Effector CD8-positive, alpha-beta T cell (primary cell): ENCODE measurements at places on chromosomes 7 and 10.

DNA sequence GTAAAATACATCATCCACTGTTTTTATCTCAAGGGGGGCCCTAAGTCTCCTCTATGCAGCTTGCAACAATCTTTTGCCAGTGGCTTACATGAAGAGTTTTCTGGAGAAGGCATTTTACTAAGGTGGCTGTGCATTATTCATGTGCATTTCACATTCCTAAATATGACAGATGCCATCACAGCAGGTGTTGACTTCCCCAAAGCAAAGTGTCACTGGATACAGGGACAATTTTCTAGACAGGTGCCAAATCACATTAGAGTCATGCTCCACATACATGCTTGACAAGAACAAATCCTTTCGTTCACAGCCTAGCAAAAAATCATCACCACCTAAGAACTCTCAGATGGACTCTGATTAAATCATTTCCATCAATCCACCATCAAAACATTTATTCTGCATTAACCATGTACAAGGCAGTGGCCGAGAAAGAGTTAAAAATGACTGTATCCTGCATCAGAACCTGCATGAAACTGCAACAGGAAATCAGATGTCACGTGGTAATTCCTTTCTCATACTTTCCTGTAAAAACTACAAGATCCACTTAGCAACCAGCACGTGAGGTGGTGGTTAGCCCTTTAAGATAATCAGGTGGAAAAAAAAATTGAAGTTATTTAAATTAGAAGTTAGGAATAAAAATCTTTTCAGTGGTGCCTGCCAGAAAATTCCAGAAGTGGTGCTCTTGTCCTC, 88.2 kb upstream of the AFAP1L2 start:
- DNase-seq = no peak

- DNase-seq = no peak
Measured at GRCh38 chr10:29877793-29878491, 181.4 kb downstream of the JCAD start.

DNA sequence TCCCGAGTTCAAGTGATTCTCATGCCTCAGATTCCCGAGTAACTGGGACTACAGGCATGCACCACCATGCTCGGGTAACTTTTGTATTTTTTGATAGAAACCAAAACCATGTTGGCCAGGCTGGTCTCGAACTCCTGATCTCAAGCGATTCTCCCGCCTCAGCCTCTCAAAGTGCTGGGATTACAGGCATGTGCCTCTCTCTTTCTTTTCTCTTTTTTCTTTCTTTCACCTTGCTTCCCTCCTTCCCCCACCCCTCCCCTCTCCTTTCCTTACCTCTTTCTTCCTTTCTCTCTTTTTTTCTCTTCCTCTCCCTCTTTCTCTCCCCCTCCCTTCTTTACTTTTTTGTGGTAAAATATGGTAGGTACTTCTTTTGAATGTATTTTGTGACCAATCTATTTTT, 62.2 kb downstream of the ANKRD61 start:
- DNase-seq = no peak

DNA sequence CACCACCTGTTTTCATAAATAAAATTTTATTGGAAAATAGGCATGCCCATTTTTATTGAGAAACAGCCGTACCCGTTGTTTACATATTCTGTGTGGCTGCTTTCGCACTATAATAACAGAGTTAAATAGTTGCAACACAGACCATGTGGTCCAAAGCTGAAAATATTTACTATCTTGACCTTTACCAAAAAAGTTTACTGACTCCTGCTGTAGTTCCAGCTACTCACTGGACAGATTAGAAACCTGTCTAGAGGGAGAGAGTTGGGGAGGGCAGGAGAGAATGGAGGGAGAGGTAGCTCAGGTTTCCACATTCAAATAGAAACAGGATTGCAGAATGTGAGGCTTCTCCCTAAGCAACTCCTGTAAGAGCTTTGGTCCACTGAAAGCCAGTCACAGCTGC, 55.1 kb upstream of the GLCCI1 start:
- DNase-seq = no peak

DNA sequence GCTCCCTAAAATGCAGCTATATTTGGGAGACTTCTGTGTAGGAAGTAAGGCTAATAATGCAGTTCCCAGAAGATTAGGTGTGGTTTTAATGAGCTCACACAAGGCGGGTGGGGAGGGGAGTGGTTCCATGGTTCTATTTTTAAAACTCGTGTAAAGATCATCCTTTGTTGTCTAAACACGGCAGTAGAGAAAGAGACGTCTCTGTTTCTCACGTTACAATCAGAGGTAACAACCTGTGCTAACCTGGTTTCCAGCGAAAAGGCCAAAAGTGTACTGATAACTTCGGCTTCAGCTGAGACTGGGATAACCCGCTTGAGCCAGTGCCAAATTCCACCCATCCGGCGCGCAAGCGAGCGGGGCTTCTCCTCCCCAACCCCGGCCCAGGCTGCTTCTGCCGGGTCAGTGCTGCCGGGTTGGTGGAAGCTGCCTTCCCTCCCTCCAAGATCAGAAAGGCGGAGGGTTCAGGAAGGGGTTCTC, 2.5 kb upstream of the MAP3K8 start:
- DNase-seq = no peak

GRCh38 chr7:105600720-105601550, 19.6 kb upstream of the EFCAB10 start:
- DNase-seq = no peak

DNA sequence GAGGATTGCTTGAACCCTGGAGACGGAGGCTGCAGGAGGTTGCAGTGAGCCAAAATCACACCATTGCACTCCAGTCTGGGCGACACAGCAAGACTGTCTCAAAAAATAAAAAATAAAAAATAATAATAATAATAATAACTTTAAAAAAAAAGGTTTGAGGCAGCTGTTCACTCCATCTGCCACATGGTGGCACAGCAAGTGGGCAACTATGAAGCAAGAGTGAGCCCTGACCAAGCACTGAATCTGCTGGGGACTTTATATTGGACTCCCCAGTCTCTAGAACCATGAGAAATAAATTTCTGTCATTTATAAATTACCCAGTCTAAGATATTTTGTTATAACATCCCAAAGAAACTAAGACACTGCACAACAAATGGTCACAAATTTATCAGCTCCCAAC, 14.6 kb upstream of the BRI3 start:
- no peak for DNase-seq

DNA sequence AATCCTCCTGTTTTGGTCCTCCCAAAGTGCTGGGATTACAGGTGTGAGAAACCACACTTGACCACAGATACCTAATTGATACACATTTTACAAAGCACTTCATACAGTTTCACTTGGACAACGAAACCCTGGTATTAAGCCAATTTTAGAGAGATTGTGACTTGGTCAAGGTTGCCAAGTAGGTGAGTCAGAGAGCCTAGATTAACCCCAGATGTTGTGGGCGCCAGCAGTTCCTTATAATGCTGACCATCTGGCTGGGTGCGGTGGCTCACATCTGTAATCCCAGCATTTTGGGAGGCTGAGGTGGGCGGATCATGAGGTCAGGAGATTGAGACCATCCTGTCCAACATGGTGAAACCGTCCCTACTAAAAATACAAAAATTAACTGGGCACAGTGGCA, 4.9 kb upstream of the PHKG1 start:
- no peak for DNase-seq

- no peak for DNase-seq
Measured at GRCh38 chr10:103481974-103482531, 3.0 kb upstream of the CALHM3 start.

GRCh38 chr7:90512821-90513254, 43.4 kb downstream of the PTTG1IP2 start:
- DNase-seq = no peak

DNA sequence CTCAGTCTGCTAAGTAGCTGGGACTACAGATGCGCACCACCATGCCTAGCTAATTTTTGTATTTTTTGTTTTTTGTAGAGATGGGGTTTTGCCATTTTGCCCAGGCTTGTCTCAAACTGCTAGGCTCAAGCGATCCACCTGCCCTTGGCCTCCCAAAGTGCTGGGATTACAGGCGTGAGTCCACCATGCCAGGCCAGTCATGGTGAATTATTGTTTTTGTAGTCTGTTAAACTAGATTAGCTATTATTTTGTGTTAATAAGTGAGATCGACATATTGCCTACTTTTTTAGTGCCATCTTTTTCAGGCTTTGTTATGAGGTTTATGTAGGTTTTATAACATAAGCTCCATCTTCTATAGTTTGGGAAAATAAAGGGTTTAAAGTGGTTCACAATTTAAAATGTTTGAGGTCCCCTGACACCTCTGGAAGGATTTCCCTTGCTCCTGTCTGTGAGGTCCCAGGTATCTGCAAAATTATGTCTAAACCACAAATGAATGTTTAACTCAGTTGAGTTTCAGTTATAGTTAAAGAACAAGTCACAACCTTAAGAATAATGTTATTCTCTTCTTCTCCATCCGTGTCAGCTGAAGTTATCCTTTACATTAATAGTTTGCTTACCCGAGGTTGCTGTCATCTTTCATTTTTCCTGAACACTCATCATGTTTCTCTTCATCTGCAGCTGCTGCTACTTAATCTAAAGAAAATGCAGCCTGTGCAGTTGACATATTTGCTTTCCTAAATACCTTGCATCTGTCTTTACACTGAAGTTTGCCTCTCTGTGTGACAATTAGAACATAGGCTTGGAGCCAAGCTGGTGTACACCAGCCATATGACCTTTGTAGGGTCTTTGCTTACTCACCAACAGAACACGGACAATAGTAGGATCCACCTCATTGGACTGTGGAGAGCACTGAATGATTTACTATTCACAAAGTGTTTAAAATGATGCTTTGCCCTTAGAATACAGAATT, 8.9 kb upstream of the VSTM4 start:
- DNase-seq = no peak

- DNase-seq = no peak
Measured at GRCh38 chr10:96606946-96607345, 20.1 kb upstream of the TM9SF3 start.

- DNase-seq = no peak
Measured at GRCh38 chr7:22005151-22005550, 59.5 kb upstream of the CDCA7L start.

DNA sequence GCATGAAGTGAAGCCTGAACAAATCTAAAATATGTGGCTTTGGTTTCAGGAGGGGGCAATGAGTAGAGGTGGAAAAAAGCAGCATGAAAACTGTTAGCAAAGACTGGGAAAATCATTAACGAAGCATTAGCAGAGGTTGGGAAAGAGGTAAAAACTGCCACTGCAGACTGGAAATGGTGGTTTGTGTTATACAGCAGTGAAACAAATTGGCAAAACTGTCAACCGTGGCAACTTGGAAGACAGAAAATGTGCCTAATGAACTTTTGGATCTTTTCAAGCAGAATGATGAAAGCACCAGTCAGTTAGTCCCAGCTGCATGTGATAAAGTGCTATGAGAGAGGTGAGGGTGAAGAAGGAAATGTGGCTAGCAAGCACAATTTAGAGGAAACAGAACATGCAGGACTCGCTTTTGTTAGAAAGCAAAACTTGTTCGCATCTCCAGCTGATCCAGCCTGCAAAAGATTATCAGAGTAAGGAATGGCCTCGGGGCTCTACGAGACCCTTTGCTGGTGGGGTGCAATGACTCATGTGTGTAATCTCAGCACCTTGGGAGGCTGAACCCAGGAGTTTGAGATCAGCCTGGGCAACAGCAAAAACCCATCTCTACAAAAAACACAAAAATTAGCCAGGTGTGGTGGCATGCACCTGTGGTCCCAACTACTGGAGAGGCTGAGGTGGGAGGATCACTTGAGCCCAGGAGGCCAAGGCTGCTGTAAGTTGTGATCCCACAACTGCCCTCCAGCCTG, 45.7 kb downstream of the SKIDA1 start:
- DNase-seq = no peak
